ENCODE measurements at places on chromosomes 3 and 15. TPM values are rescaled to one million over a fixed set of nuclear protein-coding genes. Genes with fewer than 3 reads are reported as not detected.

DNA sequence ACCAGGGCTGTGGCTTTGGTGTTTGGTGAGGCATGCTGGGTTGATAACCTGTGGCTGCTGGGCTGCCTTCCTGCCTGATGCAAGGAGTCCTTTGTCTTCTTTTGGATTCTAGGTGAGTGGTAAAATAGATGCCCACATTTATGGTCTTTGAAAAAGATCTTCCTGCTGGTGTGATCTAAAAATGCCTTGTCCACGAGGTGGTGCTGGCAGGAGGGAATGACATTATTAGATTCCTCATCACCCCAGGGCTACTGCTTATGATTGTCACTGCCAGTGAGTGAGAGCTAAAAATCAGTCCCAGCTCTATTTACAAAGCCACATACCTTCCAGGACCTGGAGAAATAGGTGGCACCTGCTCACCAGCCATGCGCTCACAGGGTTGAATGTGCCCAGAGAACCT lies 355.5 kb upstream of the ROPN1 start:
- no peaks in the 10 kb centered on the region for H3K36me3 ChIP-seq
- H3K27ac ChIP-seq: no peak overlapping the region
- no peaks in the 10 kb centered on the region for H3K27me3 ChIP-seq
- no peak overlapping the region for H3K4me3 ChIP-seq

GRCh38 chr3:132681421-132681820 lies 21.3 kb downstream of the UBA5 start:
- H3K27me3 ChIP-seq: no peaks in the 10 kb centered on the region
- DNase-seq: no peak
- no peak overlapping the region for H3K27ac ChIP-seq
- H3K36me3 ChIP-seq: peaks cover 82% of the 10 kb centered on the region
- no peak overlapping the region for H3K4me3 ChIP-seq

DNA sequence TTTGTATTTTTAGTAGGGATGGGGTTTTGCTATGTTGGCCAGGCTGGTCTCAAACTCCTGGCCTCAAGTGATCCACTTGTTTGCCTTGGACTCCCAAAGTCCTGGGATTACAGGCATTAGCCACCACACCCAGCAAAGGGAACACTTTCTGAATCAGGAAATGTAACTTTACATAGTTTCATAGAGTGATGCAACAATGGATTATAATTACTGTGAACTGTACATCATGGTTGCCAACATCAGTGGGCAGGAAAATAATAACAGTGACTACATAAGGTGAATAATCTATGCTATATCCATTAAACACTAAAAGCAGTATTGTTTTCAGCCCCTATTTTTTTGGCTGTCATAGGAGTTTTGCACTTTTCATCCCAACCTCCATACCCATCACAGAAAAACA lies 5.0 kb upstream of the KPNA1 start:
- no peaks in the 10 kb centered on the region for H3K27me3 ChIP-seq
- DNase-seq: no peak
- no peak overlapping the region for H3K4me3 ChIP-seq

The FMN1 gene
- total RNA-seq: 0.36 TPM

The RABL3 gene
- total RNA-seq: 22.5 TPM

DNA sequence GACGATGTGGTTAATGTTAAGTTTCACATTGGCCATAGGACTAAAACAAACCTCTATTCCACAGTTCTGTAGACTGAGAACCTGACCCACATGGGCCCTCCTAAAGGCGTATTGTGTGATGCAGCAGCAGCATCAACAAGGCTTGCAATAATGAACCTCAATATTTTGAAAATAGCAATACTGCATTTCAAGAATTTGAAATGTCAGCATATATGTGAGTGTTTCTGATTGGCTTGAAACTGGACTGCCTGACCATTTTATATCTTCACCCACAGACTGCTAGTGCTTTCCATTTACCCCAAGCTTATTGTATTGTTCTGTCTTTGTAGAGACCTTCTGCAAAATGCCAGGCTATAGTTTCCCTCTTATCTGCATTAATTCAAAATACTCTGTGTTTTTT lies 1122.3 kb downstream of the IGSF11 start:
- no peaks in the 10 kb centered on the region for H3K4me1 ChIP-seq
- no peaks in the 10 kb centered on the region for H3K27me3 ChIP-seq
- H3K27ac ChIP-seq: no peak overlapping the region
- H3K36me3 ChIP-seq: no peaks in the 10 kb centered on the region
- no peak overlapping the region for H3K4me3 ChIP-seq

- H3K36me3 ChIP-seq: no peaks in the 10 kb centered on the region
- no peaks in the 10 kb centered on the region for H3K4me1 ChIP-seq
- no peak overlapping the region for H3K4me3 ChIP-seq
- no peak for DNase-seq
Measured at GRCh38 chr15:76575679-76576078, 239.1 kb downstream of the ISL2 start.

GRCh38 chr3:83434880-83435587 lies 1523.8 kb upstream of the CADM2 start:
- DNase-seq: peak; percentile 62
- no peaks in the 10 kb centered on the region for H3K27me3 ChIP-seq
- no peak overlapping the region for H3K4me3 ChIP-seq
- no peaks in the 10 kb centered on the region for H3K36me3 ChIP-seq

DNA sequence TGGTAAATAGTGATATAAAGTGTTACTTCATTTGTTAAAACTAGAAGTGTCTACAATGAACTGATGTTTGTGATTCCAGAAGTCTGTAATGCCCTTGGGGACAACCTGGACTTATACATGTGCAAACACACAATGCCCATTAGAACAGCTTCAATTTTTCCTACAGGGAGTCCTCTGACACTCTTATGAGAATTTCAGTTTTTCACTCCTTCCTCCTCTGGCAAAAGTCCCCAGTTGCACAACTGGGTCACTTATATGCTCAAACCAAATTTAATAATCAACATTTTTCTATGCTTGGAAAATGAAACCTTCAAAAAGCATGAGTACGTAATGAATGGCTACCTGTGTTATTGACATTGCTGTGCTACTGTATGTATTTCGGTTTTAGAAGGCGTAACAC lies at the start of gene OR5H15:
OR5H15 (plus strand) TSS at position 301 of the 400 bp plus-strand sequence. CDS start 2,004 bp downstream, outside the sequence.
- H3K27ac ChIP-seq: no peak within 1 kb of the TSS
- no peak within 1 kb of the TSS for H3K4me3 ChIP-seq
- no peaks in the 10 kb centered on the region for H3K4me1 ChIP-seq
- no peaks in the 10 kb centered on the region for H3K27me3 ChIP-seq
- no peak for DNase-seq

The CCDC191 gene
- 5.6 TPM for total RNA-seq

- no peaks in the 10 kb centered on the region for H3K27me3 ChIP-seq
- H3K4me1 ChIP-seq: no peaks in the 10 kb centered on the region
- peak overlapping the region; percentile 6 for H3K27ac ChIP-seq
- DNase-seq: peak; percentile 50
- H3K4me3 ChIP-seq: no peak overlapping the region
Measured at GRCh38 chr3:74009961-74010844, 385.5 kb upstream of the PDZRN3 start.

- peaks cover 54% of the 10 kb centered on the region for H3K36me3 ChIP-seq
- H3K4me3 ChIP-seq: no peak overlapping the region
- DNase-seq: no peak
- no peaks in the 10 kb centered on the region for H3K27me3 ChIP-seq
- H3K27ac ChIP-seq: no peak overlapping the region
Measured at GRCh38 chr3:62281726-62282125, 91.6 kb downstream of the FEZF2 start.

The FSD2 gene
- not detected for total RNA-seq

GRCh38 chr3:125381743-125382142 lies 6.6 kb upstream of the ZNF148 start:
- no peaks in the 10 kb centered on the region for H3K4me1 ChIP-seq
- no peaks in the 10 kb centered on the region for H3K27me3 ChIP-seq
- no peak overlapping the region for H3K27ac ChIP-seq

DNA sequence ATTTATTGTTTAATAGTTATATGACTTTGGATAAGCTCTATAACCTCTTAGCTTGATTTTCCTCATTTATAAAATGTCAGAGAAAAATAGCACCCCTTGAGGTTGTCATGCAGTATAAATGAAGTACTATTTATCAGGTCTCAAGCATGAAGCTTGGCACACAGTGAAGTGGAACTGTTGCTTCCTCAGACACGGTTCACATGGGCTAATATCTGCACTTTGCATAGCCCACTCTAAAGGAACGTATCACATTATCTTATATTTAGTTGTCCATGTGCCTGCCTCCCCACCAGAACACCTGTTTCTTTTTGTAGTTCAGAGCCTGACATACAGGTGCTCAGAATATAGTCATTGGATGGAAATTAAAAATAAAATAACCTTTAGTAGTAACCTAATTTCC lies 273.7 kb downstream of the SOX2 start:
- no peaks in the 10 kb centered on the region for H3K27me3 ChIP-seq
- no peaks in the 10 kb centered on the region for H3K4me1 ChIP-seq
- H3K27ac ChIP-seq: no peak overlapping the region
- no peak overlapping the region for H3K4me3 ChIP-seq

Data from endodermal cell (in vitro differentiated cells).